AG04449 (cell line): ENCODE measurements at places on chromosomes 11 and 22.

GRCh38 chr11:112290493-112290850 lies 29.8 kb upstream of the PLET1 start:
- no peak for DNase-seq

DNA sequence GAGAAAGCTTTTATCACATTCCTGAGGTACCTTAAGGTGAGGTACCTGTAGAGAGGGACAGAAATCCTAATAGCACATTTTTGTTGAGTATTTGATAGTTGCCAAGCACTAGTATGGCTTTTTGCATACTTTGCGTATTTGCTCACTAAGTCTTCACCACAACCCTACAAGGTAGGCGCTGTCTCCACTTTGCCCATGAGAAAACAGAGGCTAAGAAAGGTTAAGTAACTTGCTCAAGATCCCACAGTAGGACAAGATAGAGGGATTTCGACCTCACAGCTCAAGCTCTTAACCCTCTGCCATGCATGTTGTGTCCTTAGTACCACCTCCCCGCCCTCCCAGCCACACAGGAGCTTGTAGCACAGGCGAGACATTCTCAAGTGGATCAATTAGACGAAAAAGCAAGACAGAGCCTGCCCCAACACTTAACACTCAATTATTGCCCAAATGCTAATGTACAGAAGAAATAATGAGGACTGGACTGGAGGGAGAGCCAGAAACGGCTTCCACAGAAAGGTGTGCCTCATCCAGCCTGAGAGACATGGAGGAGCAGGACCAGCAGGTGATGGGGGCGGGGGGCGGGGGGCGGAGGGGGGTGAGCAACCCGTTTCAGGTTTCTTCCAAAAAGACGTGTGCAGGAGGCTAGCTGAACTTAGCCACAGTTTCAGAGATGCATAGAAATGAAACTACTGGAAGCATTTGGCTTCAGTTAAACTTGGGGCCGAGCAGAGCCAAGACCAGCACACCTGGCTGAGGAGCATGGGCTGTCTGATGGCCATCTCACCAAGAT lies 26.7 kb upstream of the CD44 start:
- no peak for DNase-seq

GRCh38 chr11:65658174-65659021 lies 4.3 kb downstream of the RELA start:
- DNase-seq = no peak

GRCh38 chr22:21778705-21779363 lies 43.2 kb upstream of the YPEL1 start:
- peak; percentile 36 for DNase-seq

GRCh38 chr11:84905411-84905810 lies 721.7 kb downstream of the DLG2 start:
- DNase-seq = no peak

DNA sequence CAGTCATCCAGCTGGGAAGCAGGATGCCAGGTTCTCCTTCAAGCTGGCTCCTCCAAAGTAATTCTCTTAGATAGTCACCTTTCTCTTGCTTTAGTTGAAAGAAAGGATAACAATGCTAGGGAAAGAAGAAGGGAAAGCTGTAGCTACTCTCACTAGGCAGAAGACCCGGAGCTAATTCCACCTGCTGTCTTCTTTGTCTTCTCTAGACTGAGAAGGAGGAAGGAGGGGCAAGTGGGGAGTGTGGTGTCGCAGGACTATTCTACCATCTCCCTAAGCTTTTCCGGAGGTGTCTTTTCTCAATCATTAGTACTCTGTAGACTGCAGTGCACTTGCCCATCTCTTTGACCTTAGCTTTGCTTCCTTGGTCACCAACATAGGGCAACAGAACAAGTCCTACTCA lies 162.8 kb downstream of the NCAM1 start:
- no peak for DNase-seq

- no peak for DNase-seq
These were observed 526 bp downstream of the TPST2 start for GRCh38 chr22:26589367-26589844.

DNA sequence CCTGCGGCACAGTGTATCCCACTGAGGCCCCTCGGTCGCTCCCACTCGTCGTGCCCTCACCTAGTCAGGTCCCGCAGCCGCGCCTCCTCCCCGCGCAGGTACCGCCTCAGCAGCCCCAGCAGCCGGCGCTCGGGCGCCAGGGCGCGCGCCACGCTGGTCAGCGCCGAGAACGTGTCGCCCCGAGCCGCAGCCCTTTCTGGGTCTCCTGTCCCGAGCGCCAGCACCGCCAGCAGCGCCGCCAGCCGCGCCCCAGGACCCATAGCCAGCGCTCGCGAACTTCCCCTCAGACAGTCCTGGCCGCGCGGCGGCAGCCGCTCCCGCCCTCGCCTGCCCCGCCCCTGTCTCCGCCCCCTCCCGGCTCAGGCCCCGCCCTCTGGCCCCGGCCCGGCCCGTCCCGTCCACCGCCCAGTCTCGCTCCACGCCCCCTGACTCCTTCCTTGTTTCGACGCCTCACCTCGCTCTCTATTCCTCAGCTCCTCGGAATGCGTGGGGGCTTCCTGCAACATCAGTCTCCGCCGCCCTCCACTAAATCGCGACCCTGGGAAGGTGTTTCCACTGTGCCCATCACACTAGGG lies at the start of gene P4HA3:
P4HA3 (minus strand) TSS at position 289 of the 575 bp plus-strand sequence; CDS start at position 260, 29 bp downstream.
- no peak for DNase-seq

- no peak for DNase-seq
These were observed 599 bp downstream of the NPTXR start for GRCh38 chr22:38843201-38843656.

- DNase-seq = no peak
These were observed 33.2 kb downstream of the RTN4R start for GRCh38 chr22:20234760-20235388.

- no peak for DNase-seq
These were observed 61.9 kb downstream of the RCN1 start for GRCh38 chr11:32152821-32153220.

- no peak for DNase-seq
These were observed 5.4 kb upstream of the TMEM86A start for GRCh38 chr11:18692941-18693760.

GRCh38 chr11:131290185-131290584 lies 80.2 kb upstream of the NTM start:
- no peak for DNase-seq

DNA sequence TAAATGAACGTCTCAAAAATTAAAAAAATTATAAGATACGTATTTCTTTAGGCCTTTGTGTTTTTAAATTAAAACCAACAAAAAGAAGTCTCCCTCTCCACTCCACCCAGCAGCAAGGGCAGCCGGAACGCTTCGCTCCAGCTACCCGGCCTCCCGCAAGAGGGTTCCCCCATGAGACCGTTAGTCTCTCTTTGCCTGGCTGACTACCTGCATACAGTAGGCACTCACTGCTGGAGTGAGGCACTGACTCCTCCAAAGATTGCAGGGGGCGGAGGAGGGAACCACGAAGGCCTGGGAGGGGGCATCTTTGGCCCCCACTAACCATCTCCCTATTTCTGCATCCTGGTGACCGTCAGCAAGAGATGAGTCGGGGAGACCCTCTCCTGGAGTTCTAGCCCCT lies 10.1 kb downstream of the CBX6 start:
- DNase-seq = no peak

- DNase-seq = no peak
These were observed 3.8 kb downstream of the PRG3 start for GRCh38 chr11:57377107-57377506.

- DNase-seq = no peak
These were observed 40.2 kb upstream of the PRODH start for GRCh38 chr22:18976197-18976751.

DNA sequence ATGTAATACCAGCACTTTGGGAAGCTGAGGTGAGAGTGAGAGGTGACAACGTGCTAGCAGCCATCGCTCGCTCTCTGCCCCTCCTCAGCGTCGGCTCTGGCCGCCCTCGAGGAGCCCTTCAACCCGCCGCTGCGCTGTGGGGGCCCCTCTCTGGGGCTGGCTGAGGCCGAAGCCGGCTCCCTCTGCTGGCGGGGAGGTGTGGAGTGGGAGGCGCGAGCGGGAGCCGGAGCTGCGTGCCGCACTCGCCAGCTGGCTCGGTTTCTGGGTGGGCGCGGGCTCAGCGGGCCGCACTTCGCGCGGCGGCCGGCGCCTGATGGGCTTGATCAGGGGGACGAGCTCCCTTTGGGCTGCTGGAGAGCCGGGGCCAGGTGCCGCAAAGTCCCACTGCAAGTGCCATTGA lies 98.9 kb upstream of the UBASH3B start:
- no peak for DNase-seq

DNA sequence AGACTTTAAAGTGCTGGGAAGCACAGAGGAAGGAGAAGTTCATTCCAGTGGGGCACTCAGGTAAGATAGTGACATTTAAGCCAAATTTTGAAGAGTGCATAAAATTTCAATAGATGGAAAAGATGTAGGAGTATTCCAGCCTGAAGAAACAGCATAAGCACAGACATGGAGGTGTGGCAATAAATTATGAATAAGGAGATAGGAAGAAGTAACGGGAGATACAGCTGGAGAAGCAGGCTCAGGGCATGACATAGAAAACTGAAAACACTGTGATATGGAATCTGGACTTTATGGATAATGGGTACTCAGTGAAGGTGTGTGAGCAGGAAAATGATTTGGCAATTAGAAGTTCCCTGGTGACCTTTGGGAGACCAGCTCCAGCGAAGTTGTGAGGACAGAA lies 33.3 kb downstream of the P4HA3 start:
- no peak for DNase-seq

DNA sequence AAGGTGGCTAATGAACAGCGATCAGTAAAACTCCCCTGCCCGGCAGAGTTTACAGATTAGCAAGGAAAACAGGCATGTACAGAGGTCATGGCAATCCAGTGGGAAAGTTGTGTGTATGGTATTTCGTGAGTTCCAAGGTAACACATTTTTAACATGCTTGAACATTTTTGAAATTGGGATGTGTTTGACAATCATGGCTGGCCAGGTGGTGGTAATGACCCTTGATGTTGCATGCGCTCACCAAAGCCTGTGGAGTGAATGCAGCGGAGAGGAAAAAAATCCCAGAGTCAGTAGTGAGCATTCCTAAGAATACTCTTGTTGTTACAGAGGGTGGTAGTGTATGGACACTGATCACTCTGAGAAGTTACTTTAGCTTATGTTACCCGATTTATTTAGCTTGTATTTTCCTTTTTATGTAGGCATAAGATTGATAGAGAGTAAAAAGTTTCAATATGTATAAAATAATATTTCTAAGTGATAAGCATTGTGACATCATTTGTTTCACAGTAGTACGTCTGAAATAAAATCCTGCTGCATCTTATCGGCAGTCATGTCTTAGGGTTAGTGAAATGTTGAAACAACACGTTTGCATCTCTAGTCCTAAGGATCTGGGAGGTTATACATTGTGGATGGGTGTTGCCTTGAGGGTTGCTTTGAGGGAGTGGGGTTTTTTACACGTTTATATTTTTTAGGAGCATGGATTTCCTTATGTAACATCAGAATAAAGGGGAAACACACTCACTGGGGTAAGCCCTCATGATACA lies 8.7 kb downstream of the TEAD1 start:
- DNase-seq = no peak

GRCh38 chr11:5242933-5243815 lies 6.5 kb downstream of the HBG1 start:
- no peak for DNase-seq

DNA sequence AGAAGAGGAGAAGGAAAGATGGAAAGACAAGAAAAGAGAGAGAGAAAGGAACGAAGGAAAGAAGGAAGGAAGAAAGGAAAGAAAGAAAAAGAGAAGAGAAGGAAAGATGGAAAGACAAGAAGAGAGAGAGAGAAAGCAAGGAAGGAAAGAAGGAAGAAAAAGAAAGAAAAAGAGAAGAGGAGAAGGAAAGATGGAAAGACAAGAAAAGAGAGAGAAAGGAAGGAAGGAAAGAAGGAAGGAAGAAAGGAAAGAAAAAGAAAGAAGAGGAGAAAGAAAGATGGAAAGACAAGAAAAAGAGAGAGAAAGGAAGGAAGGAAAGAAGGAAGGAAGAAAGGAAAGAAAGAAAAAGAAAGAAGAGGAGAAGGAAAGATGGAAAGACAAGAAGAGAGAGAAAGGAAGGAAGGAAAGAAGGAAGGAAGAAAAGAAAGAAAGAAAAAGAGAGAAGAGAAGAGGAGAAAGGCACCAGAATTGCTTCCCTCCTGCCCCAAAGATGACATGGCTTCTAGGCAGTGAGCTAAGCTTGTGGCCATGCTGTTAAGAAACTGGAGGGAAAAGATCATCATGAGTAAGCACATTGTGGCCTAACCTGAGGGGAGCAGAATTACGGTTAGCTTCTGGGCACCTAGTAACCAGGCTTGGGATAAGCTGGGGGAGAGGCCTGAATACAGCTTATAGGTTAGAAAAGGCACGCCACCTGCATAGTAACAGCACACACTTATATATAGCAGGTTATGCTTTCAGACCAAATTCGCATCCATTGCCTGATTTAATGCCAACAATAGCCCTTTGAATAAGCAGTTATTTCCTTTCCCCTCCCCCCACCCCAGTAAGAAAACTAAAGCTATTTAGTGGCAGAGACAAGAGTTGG lies 2.3 kb upstream of the ST3GAL4 start:
- DNase-seq = no peak

DNA sequence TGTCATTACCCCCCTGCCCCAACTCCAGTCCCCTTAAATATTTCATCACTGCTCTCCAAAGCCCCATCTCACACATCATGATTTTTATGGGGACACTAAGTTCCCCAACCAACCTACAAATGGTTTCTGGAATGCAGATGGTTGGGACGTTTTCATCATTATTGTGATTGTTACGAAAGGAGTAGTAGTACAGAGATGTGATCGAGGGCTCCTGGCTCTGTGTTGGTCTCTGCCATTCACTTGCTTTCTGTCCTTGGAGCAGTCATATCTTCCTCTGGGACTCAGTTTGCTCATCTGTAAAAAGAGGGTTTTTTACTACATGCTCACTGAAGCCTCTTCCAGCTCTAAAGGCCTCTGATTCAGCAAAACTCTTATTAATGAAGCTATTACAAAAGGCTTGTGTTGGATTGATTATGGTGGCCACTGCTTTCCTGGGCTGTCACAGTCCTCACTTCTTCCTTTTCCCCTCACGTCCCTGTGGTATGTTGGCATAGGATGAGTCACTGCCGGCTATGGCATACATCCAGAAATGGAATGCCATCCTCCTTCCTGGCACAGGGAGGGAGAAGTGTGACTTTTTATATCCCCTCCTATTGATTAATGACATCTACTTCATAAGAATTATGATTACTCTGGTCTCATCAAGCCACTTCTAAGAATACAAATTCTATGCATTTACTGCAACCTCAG lies 593.7 kb downstream of the METTL15 start:
- no peak for DNase-seq

DNA sequence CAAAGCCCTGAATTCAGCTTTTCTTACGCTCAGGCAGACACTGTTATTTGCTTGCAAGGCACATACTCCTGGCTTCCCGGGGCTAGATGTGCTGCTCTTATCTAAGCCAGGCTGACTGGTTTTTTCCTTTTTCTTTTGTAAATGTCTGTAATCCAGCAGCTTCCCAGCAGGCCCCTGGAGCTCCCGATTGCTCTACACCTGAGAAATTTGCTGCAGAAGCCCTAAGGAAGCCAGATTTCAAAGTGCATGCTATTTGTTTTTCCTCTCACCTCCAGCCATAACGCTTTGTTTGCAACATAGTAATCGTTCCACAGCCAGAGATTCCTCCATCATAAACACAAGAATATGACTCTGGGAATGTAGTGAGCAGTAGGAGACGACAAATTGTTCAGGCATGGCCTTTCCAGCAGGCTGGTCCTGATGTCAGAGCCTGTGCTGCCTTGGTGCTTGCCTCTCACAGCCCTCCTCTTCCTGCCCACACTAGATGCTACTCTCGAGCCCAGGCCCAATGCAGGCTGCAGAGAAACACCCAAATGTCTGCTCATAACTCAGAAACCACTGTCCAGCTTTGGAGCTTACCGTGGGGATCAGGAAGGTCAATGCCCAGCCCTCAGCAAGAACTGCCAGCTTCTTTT lies 54.7 kb upstream of the SLC6A5 start:
- no peak for DNase-seq

GRCh38 chr11:126158054-126158791 lies 53.2 kb downstream of the RPUSD4 start:
- no peak for DNase-seq
